ENCODE measurements at places on chromosomes 5 and 9.

DNA sequence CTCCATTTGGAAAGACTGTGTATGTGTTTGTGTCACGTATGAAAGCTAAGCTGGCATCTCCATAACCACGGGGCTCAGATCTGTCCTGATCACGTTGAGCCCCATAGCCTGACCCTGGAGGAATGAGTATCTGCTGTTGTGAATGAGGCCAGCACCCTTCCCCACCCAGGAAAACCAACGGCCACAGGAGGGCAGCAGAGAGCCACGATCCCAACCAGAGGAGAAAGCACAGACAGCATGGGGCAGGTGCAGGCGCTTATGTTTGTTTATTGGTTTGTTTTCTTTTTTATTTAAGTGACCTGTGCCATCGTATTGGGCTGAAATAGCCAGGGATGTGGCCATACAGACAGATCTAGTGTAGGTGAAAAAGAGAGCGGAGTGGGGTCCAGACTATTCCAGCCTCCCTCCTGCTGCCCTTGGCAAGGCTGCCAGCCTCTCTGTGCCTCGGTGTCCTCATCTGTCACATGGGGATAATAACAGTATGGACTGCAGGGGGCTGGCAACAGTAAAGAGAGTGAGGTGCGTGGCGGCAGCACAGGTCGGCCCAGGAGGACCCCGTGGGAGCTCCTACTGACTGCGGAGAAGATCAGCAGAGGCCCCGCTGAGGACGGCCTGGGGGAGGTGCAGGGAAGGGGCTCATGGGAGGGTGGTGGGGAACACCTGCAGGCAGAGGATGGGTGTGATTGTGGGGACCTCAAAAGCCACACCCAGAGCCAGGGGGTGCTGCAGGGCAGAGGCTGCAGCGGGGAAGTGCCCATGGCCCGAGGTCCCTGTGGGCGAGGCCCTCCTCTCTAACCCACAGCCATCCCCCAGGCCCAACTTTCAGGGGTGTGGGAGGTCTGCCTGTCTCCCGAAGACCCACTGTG, 12.1 kb downstream of the OR2V2 start:
- DNase-seq = peak; percentile 90

DNA sequence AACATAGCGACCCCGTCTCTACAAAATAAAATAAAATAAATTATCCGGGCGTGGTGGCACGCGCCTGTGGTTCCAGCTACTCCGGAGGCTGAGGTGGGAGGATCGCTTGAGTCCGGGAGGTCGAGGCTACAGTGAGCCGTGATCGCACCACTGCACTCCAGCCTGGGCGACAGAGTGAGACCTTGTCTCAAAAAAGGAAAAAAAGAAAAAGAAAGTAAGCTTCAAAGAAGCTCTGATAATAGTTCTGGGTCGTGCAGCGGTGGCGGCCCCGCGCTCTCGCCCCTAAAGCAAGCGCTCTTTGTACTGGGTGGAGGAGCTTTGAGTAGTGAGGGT, 6.8 kb downstream of the TLX3 start:
- DNase-seq = no peak

DNA sequence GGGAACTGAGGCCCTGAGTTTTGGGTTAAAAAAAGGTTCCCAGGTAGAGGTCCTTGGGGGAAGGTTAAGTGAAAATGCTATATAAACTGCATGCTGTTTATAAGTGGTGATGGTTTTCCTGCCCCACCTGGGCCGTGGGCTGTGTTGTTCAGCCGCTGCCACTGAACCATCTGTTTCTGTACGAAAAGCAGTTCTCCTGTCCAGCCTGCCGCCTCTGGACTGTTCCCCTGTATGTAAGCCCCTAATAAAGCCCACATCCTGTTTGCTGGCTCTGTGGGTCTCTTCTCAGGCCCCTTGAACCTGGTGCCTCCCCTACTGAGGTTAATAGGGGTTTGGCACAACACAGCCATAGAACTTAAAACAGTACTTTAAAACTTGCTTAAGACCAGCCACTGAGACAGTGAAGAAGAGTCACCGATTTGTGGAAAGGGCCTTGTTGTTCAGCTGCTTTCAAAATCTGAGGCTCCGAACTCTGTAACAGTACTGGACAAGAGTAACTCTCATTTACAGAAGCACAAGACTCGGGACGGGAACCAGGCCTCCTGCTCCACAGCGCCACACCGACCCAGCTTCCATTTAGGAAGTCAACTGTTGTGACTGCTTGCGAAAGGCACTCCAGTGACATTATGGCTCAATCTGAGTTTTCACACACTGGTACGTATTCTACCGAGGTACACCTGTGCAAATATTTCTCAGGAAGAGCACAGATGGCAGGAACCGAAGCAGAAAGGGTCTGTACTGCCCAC, 192.5 kb downstream of the CDK5RAP2 start:
- DNase-seq = no peak

GRCh38 chr9:94948567-94949235, 222.2 kb downstream of the AOPEP start:
- DNase-seq = no peak

- DNase-seq = no peak
Measured at GRCh38 chr5:95878417-95879323, 56.1 kb upstream of the GLRX start.

DNA sequence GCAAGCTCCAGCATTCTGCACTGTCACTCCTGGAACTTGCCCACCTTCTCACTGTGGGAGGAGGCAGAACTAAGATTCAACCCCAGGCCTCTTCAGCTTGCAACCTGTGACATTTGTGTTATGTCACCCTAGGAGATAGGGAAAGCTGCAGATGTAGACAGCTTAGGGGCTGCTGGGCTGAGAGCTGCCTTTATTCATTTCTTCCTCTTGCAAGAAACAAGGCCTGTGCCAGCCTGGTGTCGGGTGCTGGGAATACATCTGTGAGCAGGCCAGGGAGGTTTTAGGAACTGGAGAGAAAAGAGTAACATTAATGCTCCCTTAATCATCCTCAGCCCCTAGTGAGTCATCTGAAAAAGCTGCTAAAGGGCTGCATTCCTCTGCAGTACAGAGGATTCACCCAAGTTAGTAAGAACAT, 101.8 kb downstream of the FGF18 start:
- no peak for DNase-seq

GRCh38 chr5:92544036-92544435, 1037.0 kb downstream of the NR2F1-AS1 start:
- DNase-seq = no peak

DNA sequence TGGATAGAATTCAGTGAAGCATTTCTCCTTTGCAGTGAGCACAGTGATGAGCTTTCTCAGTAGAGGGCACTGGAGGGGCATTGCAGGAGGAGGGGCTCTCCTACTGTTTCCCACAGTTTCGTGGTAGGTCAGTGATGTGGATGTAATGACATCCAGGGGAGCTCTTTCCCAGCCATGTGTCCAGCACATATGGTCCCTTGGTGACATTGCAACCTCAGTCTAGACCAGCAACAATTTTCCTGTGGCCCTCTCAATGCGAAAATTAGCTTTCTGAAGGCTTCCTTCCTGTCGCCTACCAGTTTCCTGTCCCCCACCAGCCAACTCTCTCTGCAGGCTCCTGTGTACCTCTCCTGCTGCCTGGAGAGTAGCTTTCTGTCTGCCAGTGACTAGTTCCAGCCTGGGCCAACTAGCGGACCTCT, 6.9 kb upstream of the PDCL start:
- DNase-seq = no peak

- no peak for DNase-seq
Measured at GRCh38 chr9:137461663-137462395, 2.7 kb upstream of the NSMF start.

GRCh38 chr5:67543720-67544270, 347.2 kb upstream of the CD180 start:
- no peak for DNase-seq

DNA sequence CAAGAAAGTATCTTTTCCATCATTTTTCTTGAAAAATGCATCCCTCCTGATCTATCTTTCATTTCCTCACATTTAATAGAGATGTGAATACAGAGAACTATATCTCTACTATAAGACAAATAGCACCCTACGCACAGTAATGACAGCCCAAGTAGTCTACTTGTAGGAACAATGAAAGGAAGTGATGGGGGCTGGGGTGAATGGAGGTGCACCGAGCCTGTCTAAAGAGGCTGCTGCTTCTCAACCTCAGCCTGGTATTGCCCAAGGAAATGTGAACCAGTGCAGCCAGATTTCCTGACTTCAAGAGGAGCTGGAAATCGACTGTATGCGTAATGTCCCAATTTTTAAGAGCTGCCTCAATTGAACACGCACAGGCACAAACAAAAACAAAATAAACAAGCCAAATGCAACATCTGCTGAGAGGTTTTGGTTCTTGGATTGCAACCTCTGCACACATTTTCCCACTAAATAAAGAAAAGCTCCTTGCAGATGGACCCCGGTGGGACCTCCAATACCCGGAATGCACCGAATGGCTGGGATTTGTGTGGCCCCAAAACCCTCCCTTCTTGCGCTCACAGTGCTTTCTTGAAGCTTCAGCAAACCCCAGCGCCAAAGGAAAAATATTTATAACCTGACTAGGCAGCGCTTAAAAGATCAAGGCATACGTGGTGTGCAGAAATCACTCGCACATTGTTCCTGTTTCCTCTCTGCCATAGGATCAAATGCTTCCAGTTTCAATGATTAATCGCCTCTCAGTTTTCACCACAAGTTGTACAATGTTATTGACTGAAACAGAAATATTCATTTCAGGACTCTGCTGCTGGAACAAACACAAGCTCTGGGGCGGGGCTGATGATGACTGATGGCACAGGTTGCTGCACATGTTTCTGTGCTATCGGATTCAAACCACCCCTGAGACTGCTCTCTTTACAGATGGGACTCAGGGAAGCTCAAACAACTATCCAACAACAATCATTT, 68.3 kb downstream of the KCNIP1 start:
- no peak for DNase-seq

GRCh38 chr5:30878296-30878695, 315.2 kb upstream of the CDH6 start:
- DNase-seq = no peak

DNA sequence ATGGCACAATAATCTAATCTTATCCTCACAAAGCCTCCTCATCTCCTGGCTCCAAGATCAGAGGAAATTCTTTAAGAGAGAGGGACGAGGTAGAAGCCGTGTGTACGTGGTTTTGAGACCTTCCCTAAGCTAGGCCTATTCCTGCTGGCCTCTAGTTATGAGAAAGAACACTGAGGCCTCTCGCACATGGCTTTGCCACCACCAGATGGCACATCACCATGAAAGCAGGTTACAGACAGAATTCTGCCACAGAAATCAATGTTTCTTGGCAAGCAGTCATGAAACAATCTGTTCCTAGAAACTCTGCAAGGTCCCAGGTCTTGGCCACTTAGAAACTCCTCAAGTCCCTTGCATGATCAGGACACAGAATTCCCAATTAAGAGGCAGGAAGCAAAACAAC, 268.2 kb upstream of the TAS2R1 start:
- DNase-seq = peak; percentile 61

DNA sequence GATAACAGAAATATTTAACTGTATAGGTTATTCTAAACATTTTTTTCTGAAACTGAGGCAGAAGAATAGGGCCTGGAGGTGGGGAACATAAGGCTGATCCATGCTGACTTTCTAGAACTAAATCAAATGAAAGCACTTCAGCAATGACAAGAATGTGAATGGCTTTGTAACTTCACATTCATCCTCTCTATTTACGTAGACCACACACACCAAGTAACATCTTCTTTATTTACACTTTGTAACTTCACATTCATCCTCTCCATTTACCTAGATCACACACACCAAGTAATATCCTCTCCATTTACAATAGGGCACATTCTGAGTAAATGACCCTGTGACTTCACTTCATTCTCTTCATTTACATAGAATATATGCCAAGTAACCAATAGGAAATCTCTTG, 251.8 kb upstream of the CDH9 start:
- DNase-seq = no peak

DNA sequence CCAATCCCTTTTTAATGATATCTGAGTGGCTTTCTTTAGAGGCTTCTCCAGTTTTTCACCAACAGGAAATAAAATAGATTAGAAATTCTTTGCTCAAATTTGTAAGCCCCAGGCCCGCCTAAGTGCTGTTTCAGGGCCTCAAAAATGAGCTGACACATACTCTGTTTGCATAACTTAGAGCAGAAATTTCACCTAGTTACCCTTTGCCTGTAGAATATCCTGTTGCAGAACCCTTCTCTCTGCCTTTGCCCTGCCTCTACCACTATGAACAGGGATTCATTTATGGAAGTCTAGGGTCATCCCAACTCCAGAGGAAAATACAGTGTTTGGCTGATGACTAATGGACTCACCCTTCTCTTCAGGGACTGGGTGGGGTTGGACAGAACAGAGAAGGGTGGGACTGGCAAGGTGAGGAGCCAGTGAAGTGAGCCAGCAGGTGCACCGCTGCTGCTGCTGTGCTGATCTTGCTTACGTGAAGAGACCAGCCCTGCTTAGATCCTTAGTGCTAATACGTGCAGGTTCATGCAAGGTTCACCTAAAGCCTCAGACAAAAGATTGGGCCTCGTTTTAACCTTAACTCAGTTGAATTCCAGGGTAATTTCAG, 22.8 kb downstream of the OSTF1 start:
- DNase-seq = no peak

GRCh38 chr5:160702934-160703333, 149.1 kb downstream of the ATP10B start:
- no peak for DNase-seq

DNA sequence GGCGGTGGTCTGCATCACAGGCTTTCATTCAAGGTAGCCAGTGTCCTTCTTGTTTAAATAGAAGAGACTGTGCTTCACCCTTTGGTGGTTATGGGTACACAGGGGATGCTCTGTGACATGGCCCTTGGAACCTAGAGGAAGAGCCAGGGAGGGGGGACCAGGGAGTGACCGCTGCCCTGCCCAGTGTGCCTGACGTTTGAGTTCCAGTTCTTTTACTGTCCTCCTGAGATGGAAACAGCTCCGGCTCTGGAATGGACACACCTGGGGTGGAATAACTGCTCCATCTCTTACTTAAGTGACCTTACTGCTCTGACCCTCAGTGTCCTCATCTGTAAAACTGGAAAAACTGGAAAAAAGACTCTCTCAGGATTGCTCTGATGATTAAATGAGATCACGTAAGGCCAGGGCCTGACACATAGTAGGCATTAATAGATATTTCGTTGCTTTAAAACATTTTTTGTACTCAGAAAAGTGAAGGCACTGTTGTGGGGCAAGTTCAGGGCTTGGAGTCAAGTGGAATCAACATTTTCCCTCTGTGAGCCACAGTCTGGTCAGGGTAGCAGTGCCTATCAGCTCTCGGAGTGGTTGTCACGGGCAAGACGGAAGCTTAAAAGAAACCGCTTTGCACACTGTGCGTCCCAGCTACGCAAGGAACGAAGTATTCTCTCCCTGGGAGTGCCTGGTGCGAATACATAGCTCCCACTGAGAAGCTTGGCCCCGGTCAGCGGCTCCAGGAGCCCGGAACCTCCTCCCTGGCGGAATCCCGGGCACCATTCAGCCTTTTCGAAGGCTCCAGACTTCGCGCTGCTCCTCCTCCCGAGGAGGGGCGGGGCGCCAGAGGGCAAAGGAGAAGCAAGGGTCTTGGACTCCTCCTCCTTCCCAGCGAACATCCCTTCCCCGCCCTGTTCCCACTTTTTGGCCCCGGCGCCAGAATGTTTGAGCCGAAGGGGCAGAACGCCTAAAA, 5.8 kb downstream of the POU4F3 start:
- no peak for DNase-seq

DNA sequence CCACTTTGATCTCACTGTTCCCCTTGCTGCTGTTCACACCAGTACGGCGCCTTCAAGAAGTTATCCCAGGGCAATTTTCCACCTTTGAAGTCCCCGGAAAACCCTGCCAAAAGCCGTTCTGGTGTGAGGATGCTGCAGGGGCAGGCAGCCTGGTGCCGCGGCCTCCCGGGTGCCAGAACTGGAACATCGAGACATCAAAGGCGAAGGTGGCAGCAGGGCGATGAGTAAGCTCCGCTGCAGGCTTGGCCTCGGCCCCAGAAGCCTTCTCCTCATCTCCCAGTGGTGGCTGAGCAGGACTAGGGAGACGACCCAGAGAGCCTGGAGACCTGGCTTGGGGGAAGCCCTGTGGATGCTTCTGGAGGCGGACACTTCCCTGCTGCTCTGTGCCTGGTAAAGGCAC, 115.3 kb upstream of the MSX2 start:
- peak; percentile 46 for DNase-seq
